ENCODE measurements at places on chromosomes 1 and 21.

DNA sequence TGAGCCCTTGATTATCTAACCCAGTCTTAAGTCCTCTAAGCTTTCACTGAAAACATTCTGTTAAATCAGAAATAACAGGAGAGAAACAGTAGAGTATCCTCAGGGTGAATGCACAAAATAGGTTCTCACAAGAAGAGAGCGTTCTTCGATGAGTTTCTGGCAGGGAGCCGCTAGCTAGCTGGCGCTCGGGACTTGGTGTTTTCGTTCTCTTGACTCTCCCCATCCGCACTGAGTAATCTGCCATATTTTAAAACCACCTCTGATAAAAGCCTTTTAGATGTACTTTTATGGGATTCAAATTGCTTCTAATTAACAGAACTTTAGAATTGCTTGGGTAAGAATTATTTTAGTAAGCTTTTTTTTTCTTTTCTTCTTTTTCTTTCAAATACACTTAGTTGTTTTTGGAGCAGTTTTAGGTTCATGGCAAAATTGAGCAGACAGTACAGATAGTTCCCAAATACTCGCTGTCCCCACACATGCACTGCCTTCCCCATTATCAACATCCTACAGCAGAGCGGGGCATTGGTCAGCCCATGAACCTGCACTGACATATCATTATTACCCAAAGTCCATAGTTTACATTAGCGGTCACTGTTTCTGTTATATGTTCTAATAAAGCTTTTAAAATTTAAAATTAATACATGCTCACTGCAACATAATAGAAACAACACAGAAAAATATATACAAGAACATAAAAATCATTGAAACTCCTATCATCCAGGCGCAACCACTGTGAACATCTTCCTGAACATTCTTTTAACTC lies 35.4 kb downstream of the PRDM2 start:
- no peak for DNase-seq

DNA sequence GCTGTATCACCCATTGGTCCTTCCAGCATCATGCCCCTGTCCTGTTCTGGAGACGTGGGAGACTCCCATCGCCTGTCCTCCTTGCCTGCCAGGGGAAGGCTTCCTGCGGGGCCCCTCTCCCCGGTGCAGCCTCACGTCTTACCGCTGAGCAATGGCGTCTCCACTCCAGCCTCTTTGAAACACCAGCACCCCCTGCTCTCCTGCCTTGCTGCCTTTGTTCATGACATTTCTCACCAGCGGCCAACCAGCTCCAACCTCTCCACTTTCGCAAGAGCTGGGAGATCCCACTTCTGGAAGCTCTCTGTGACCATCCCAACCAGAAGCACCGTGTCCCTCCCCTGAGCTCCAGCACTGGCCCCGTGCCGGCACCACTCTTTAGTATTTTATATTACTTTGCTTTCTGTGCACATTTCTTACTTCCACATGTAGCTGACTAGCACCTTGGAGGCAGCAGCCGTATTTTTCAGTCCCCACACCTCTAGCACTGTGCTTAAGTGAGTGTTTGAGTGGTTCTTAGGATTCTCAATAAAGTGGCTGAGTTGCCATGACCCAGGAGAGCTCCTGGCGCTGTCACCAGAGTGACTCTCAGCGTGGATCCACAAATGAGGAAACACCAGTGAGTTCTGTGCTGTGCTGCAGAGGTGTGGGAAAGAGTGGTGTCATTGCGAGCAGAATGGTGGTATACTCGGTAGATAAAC lies 83.5 kb downstream of the ATP5PO start:
- no peak for DNase-seq

GRCh38 chr1:25706146-25707089 lies 89.8 kb downstream of the MAN1C1 start:
- no peak for DNase-seq

GRCh38 chr1:17591814-17592430 lies 52.4 kb downstream of the ARHGEF10L start:
- DNase-seq = no peak

- no peak for DNase-seq
These were observed 4.6 kb downstream of the LMX1A start for GRCh38 chr1:165351863-165352441.

DNA sequence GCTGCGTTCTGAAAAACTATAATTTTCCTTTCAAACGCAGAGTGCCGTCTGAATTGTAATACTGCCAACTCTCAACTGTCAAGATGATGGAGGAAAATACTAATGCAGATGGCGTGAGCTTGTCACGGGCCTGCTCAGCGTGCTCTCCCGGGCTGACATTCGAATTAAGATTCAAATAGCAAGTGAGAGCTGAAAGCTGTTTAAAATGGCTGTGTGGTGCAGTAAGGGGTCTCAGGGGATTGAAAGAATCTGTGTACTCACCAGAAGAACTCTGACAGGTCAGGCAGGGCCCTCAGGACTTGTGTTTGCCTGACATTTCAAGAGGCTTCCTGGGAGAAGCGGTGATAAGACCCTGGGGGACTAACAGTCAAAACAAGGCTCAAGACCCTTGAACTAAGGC lies 33.1 kb downstream of the ZMYND12 start:
- no peak for DNase-seq

GRCh38 chr1:48617252-48617651 lies 145.2 kb upstream of the SPATA6 start:
- DNase-seq = no peak

DNA sequence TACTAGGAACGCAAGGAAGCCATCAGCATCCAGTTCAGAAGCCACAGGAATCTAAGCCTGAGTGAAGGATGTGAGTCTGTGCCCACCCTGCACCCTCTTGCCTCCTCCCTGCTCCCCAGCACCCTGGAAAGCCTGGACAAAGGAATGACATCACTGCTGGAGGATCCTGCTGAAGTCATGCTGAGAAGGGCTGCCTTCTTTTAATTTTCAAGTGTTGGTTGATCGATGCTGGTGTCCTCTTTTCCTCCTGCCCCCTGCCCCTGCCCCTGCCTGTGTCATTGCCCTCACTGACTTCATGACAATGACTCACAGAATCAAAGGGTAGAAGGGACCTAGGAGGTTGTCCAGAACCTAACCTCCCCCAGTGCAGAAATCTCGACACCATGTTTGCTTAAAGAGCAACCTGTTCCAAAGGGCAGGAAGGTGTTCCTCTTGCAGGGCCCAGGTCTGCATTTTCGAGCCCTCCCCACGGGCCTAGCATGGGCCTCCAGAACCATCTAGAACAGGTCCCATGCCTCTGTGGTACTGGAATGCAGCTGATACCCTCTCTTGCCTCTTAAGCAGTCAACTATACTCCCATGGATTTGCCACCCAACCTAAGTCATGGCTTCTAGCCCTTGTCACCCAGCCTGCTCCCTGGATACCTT lies 9.6 kb downstream of the DHRS3 start:
- DNase-seq = no peak

- DNase-seq = peak; percentile 10
These were observed 25.0 kb downstream of the PTGFRN start for GRCh38 chr1:116934586-116935207.

DNA sequence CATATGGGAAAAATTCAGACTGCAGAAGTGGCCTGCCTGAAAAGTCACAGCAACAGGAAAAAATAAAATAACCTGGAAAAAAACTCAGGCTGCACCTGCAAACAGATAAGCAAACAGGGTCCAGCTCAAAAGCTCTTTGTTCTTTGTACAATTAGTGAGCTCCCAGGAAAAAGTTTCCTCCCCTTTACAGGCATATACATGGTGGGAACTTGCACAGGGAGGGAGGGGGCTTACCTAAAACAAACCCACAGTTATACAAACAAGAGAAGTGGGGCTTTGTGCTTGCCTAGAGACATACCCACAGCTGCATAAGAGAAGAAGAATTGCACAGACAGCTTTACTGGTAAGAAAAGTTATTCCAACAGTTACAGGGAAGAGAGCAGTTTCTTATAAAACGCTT lies 31.7 kb upstream of the COG2 start:
- peak; percentile 52 for DNase-seq

Data from NCI-H526 (cell line).